ENCODE measurements at places on chromosomes 5 and 9. TPM values are rescaled to one million over a fixed set of nuclear protein-coding genes. Genes with fewer than 3 reads are reported as not detected.
A peak's percentile ranks its signal among the peaks of the same experiment; 100 is the strongest.

GRCh38 chr9:121989010-121989409 lies 104.1 kb downstream of the TTLL11 start:
- H3K4me3 ChIP-seq, result no peak overlapping the region
- no peak overlapping the region for H3K27ac ChIP-seq
- no peaks in the 10 kb centered on the region for H3K27me3 ChIP-seq
- no peak for DNase-seq

The UGT3A1 gene
- 0.09 TPM for total RNA-seq

DNA sequence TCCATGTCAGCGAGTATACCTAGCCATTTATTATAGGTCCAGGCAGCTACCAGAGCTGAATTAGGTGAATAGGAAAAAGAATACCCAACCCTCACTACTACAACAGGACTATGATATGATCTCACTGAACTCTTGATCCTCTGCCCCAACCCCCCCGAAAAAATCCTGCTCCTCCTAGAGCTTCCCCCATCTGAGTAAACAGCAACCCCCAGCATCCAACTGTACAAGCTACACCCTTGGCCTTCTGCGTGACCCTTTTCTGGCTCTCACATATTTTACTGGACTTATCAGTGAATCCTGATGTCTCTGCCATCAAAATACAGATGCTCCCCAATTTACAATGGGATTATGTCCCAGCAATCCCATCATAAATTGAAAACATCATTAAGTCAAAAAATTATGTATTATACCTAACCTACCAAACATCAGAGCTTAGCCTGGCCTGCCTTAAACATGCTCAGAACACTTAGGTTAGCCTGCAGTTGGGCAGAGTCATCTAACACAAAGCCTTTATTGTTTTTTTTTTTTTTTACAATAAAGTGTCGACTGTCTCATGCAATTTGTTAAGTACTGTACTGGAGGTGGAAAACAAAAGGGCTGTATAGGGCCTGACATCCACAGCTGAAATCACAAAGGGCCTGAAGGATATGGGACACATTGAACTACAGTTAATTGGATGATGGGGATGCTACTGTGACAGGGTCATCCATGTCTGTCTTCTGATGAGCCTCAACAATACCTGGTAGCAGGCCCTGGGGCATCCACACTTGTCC lies 128.9 kb upstream of the ERCC6L2 start:
- no peak overlapping the region for H3K27ac ChIP-seq
- no peaks in the 10 kb centered on the region for H3K27me3 ChIP-seq
- no peak for DNase-seq
- peaks cover 9% of the 10 kb centered on the region for H3K4me1 ChIP-seq

DNA sequence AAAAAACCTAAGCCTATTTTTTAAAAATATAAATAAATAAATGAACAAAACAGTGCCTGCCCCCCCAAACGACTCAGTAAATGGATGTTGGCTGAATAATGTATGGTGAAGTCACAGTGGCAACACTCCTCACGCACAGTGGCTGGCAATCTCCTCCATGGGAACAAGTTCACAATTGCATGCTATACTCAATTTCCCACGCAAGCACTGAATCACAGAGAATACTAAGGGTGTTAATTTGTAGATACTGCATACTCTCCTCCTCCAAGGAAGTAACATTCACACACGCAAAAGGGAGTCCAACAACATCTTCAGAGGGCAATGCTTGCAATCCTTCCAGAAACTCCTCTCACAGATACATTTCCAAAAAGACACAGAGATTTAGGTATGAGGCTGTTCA lies 47.5 kb downstream of the SERINC5 start:
- H3K36me3 ChIP-seq, result no peaks in the 10 kb centered on the region
- H3K4me1 ChIP-seq, result peaks cover 86% of the 10 kb centered on the region
- H3K27ac ChIP-seq, result no peak overlapping the region
- no peak for DNase-seq
- no peaks in the 10 kb centered on the region for H3K27me3 ChIP-seq
- no peak overlapping the region for H3K4me3 ChIP-seq

- H3K27ac ChIP-seq, result peak overlapping the region; percentile 40
- H3K36me3 ChIP-seq, result no peaks in the 10 kb centered on the region
- H3K4me1 ChIP-seq, result peaks cover 6% of the 10 kb centered on the region
- DNase-seq, result no peak
Observed at GRCh38 chr9:114285166-114285867, 37.6 kb upstream of the ORM1 start.

The PCDHB12 gene
- total RNA-seq, result 0.19 TPM

The S100Z gene
- total RNA-seq, result 1.5 TPM

- H3K36me3 ChIP-seq, result no peaks in the 10 kb centered on the region
- no peak for DNase-seq
- no peaks in the 10 kb centered on the region for H3K27me3 ChIP-seq
- H3K4me1 ChIP-seq, result peaks cover 10% of the 10 kb centered on the region
- no peak overlapping the region for H3K27ac ChIP-seq
Observed at GRCh38 chr9:120974181-120974580, 47.6 kb upstream of the TRAF1 start.

- H3K4me1 ChIP-seq, result no peaks in the 10 kb centered on the region
- no peaks in the 10 kb centered on the region for H3K27me3 ChIP-seq
- no peak for DNase-seq
- H3K36me3 ChIP-seq, result no peaks in the 10 kb centered on the region
- no peak overlapping the region for H3K4me3 ChIP-seq
Observed at GRCh38 chr5:173352366-173353349, 24.4 kb upstream of the STC2 start.

GRCh38 chr5:75588666-75589065 lies 22.6 kb upstream of the ANKDD1B start:
- no peak overlapping the region for H3K27ac ChIP-seq
- H3K4me1 ChIP-seq, result no peaks in the 10 kb centered on the region
- DNase-seq, result no peak

DNA sequence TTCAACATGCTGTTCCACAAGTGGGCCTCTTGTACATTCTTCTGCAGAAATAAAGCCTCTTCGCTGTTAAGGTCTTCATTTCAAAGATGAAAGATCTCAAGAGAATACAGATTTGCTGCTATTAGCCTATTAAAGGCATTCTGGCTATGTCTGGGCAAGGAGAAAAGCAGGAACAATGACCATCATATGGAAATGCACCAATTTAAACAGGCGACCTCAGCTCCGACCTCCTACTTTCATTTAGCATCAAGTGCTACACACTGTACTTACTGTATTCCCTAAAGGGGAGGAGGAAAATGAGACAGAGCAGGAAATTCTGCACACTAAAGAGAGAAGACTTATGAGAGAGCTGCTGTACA lies 64.8 kb downstream of the HABP4 start:
- DNase-seq, result no peak
- H3K4me1 ChIP-seq, result no peaks in the 10 kb centered on the region
- no peak overlapping the region for H3K4me3 ChIP-seq

DNA sequence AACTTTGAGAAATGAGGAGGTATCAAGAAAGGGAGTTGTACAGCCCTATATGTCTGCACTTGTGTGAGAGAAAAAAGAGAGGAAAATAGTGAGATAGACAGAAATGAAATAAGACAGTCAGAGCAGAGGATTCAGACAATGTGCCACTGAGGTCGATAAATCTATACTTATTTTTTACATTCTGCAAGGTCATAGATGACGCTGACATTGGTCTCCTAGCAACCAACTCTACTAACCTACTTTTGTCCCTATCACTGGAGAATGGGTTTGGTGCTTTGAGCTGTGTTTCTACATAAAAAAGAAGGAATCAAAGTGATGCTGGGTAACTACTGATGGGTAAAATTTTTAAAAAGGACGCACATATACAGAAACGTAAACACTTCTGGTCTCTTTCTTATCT lies 573.3 kb upstream of the RORB start:
- H3K36me3 ChIP-seq, result no peaks in the 10 kb centered on the region
- H3K4me3 ChIP-seq, result no peak overlapping the region
- H3K4me1 ChIP-seq, result no peaks in the 10 kb centered on the region
- H3K27me3 ChIP-seq, result no peaks in the 10 kb centered on the region
- H3K27ac ChIP-seq, result no peak overlapping the region

- no peak overlapping the region for H3K27ac ChIP-seq
- DNase-seq, result no peak
- no peaks in the 10 kb centered on the region for H3K36me3 ChIP-seq
- no peak overlapping the region for H3K4me3 ChIP-seq
- H3K27me3 ChIP-seq, result no peaks in the 10 kb centered on the region
Observed at GRCh38 chr5:79562351-79563246, 48.7 kb upstream of the HOMER1 start.

- no peaks in the 10 kb centered on the region for H3K27me3 ChIP-seq
- no peaks in the 10 kb centered on the region for H3K4me1 ChIP-seq
- no peaks in the 10 kb centered on the region for H3K36me3 ChIP-seq
- H3K4me3 ChIP-seq, result no peak overlapping the region
Observed at GRCh38 chr5:77168161-77168878, 42.2 kb upstream of the PDE8B start.

DNA sequence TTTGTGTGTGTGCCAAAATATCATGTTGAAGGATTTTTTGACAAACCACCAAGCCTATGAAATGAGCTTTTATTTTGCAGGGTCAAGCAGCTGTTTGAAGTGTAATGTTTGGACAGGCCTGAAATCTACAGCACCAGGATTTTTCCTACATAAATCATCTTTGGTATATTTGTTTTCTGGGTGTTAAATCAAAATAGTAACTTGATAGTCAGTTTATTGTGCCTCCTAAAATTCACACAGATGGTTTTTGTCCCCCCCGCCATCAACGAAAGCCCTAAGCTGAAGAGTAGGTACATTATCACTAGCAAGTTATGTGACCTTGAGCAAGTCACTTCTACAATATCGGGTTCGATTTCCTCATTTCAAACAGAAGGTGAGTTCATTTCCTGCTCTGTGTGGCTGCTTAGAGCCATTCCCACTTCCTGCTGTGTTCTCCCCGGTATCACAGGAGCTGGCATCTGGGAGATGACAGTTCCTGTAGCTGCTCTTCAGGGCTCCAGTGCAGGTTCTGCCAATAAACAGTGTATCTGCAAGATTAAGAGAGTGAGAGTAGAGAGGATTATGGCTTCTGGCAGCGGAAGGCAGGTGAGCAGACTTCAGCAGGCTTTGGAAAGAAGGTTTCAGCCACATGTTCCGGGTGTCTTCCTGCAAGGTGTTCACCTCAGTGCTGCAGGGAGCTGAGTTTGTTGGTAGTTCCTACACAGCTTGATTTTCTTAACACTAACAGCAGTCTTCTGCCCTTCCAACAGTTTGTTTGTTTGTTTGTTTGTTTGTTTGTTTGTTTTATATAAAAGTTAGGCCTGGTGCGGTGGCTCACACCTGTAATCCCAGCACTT lies 48.4 kb upstream of the GNE start:
- no peaks in the 10 kb centered on the region for H3K36me3 ChIP-seq
- peak; percentile 25 for DNase-seq
- H3K27me3 ChIP-seq, result no peaks in the 10 kb centered on the region
- H3K27ac ChIP-seq, result peak overlapping the region; percentile 31
- peaks cover 5% of the 10 kb centered on the region for H3K4me1 ChIP-seq

The PCDHB10 gene
- total RNA-seq, result 0.19 TPM

Data from thymus (tissue), 14 donors.